ENCODE measurements at places on chromosomes 1 and 21. TPM values are rescaled to one million over a fixed set of nuclear protein-coding genes. Genes with fewer than 3 reads are reported as not detected.

Gene LAMC1
- 595 TPM for total RNA-seq

Gene CHI3L2
- total RNA-seq, result 0.22 TPM

Gene SYCP1
- not detected for total RNA-seq

Gene SLC6A9
- total RNA-seq, result 2.3 TPM

Gene GRIK1
- not detected for total RNA-seq

Gene CFAP74
- total RNA-seq, result not detected

Gene KIRREL1
- 73.8 TPM for total RNA-seq

Gene OVAAL
- total RNA-seq, result not detected

Gene TNFRSF18
- total RNA-seq, result 0.12 TPM

Gene OR2T5
- not detected for total RNA-seq

Gene ADAMTSL4
- 2.1 TPM for total RNA-seq

Gene NBPF4
- not detected for total RNA-seq

Gene OPRD1
- total RNA-seq, result not detected

Gene KCND3
- 0.25 TPM for total RNA-seq

Gene SPATA6
- total RNA-seq, result 3.4 TPM

Gene FCN3
- not detected for total RNA-seq

Gene DMBX1
- not detected for total RNA-seq

Gene DIPK1A
- 15.3 TPM for total RNA-seq

Gene APCS
- total RNA-seq, result not detected

Gene C1orf21
- 37.1 TPM for total RNA-seq

Gene PLOD1
- total RNA-seq, result 552 TPM

Gene LAMB3
- 8.7 TPM for total RNA-seq

Gene SLC6A17
- 2.4 TPM for total RNA-seq

Gene CCDC181
- total RNA-seq, result 2.0 TPM

Gene TRNP1
- 62.3 TPM for total RNA-seq

Gene ADORA1
- 7.5 TPM for total RNA-seq

Gene CXADR
- total RNA-seq, result 5.1 TPM

Gene CFHR4
- total RNA-seq, result not detected

Gene CD1B
- total RNA-seq, result not detected

Gene FCRL2
- not detected for total RNA-seq

Gene L1TD1
- 0.12 TPM for total RNA-seq

Gene PTGS2
- total RNA-seq, result 12.8 TPM

Gene CLDN8
- total RNA-seq, result not detected

Gene STUM
- not detected for total RNA-seq

Gene FASLG
- not detected for total RNA-seq
